ENCODE measurements at places on chromosomes 7 and 10. TPM values are rescaled to one million over a fixed set of nuclear protein-coding genes. Genes with fewer than 3 reads are reported as not detected.
A peak's percentile ranks its signal among the peaks of the same experiment; 100 is the strongest.

DNA sequence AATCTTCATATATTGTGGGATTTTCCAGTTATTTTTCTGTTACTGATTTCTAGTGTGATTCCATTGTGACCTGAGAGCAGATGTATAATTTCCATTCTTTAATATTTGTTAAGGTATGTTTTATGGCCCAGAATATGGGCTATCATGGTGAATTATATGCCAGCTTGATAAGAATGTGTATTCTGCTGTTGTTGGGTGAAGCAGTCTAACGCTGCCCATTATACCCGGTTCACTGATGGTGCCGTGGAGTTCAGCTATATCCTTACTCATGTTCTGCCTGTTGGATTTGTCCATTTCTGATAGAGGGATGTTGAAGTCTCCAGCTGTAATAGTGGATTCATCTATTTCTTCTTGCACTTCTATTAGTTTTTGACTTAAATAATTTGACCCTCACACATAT, 41.7 kb downstream of the DYNC2I1 start:
- no peak for DNase-seq

- peak; percentile 67 for DNase-seq
Observed at GRCh38 chr10:131109726-131110125, 201.8 kb downstream of the TCERG1L start.

Gene RSPH10B
- 1.6 TPM for total RNA-seq

Gene TCTN3
- 16.5 TPM for total RNA-seq

DNA sequence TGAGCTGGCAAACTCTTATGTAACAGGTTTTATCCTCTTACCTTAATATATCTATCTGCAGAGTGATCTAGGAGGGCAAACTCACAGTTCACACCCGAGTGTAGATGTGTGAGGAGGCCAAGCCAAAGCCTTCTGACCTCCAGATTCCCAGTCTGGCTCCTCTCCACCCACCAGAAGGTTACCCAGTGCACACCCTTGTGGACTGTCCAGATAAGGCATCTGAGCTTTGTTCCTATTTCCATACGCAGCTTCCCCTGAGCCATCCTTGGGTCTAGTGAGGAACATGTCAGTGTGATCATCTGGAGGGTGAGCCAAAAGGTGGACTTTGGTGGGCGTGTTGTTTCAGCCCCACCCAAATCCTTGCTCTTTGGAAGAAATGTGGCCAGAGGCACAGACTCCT, 203.0 kb upstream of the MEOX2 start:
- no peak for DNase-seq

- DNase-seq: no peak
Observed at GRCh38 chr10:72712136-72712535, 20.2 kb downstream of the MCU start.

GRCh38 chr10:10293481-10293951, 724.2 kb upstream of the CELF2 start:
- DNase-seq: no peak

- no peak for DNase-seq
Observed at GRCh38 chr7:113197274-113197673, 78.9 kb upstream of the SMIM30 start.

DNA sequence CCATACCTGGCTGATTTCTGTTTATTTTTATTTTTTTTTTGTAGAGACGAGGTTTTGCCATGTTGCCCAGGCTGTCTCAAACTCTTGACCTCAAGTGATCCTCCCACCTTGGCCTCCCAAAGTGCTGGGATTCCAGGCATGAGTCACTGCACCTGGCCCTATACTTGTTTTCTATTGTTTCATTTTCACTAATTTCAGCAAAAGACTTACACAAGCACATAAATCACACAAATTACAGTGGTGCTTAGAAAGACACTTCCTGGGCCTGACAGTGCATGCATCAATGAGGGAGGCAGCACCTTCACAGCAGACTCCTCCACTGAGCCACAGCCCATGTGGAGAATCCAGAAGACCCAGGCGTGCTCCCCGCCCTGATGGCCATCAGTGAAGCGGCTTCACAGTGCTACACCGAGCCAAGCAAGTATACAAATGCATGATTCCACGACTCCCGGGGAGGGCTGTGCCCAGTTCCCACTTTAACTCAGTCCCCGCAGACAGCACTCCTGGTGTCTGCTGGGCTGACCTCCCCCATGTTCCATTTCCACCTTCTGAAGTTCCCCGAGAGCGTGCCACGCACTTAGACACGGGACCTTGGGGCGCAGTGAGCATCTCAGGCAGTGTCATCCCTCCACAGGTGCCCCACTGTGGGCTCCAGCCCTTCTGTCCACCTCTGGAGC, 20.6 kb downstream of the PITRM1 start:
- DNase-seq: no peak

- no peak for DNase-seq
Observed at GRCh38 chr7:158362912-158363905, 224.4 kb downstream of the PTPRN2 start.

- DNase-seq: no peak
Observed at GRCh38 chr10:22342421-22342820, 2.9 kb upstream of the SPAG6 start.

GRCh38 chr10:114009281-114009996, 34.2 kb upstream of the ADRB1 start:
- DNase-seq: no peak

DNA sequence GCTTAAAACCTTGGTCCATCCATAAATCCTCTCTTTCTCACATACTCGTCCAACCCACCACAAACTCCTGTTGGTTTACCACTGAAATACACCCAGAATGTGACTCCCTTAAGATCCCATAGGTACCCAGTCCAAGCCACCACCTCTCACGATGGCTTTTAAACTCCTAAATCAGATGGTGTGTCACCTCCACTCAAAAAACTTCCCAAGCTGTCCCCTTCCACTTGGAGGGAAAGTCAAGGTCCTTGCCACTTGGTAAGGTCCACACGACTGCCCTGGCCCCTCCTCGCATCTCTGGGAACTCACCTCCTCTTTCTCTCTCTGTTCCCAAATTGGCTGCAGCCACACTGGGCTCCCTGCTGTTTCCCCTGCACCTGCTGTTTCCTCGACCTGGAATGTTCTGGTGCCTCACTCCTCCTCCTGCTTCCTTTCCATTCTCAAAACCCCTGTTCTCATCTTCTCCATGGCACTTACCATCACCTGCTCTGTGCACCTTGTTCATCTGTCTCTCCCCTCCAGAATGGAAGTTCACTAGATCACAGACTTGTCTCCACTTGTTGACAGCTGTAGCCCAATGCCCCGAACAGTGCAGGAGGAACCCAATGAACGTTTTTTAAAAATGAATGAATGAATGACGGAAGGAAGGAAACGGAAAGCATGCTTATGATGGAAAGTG, 23.0 kb downstream of the ZFAND2A start:
- no peak for DNase-seq

Gene MYL7
- not detected for total RNA-seq

GRCh38 chr10:34677591-34677990, 137.5 kb downstream of the PARD3 start:
- DNase-seq: no peak

DNA sequence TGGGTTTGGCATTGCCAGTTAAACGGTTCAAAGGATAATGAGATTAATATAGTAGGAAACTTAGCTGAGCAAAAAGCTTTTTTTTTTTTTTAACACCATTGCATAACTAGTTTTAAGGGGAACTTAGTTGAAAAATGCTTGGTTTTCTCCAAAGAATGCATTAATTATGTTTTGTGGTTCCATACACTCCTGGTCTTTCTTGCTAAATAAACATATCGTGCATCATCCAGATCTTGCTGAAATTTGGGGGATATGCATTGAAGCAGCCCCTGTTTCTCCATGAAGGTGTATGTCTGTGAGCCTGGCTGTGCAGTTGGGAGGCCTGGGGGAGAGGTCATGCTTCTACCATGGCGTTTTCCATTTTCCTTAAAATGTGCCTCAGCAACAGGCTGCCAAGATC, 558.2 kb upstream of the GALNT17 start:
- no peak for DNase-seq

GRCh38 chr7:158585721-158586498, 1.7 kb downstream of the PTPRN2 start:
- DNase-seq: no peak

Gene TAS2R39
- not detected for total RNA-seq

GRCh38 chr10:131270461-131271190, 40.9 kb downstream of the TCERG1L start:
- no peak for DNase-seq

GRCh38 chr7:117076426-117076943, 123.2 kb downstream of the ST7 start:
- DNase-seq: no peak

DNA sequence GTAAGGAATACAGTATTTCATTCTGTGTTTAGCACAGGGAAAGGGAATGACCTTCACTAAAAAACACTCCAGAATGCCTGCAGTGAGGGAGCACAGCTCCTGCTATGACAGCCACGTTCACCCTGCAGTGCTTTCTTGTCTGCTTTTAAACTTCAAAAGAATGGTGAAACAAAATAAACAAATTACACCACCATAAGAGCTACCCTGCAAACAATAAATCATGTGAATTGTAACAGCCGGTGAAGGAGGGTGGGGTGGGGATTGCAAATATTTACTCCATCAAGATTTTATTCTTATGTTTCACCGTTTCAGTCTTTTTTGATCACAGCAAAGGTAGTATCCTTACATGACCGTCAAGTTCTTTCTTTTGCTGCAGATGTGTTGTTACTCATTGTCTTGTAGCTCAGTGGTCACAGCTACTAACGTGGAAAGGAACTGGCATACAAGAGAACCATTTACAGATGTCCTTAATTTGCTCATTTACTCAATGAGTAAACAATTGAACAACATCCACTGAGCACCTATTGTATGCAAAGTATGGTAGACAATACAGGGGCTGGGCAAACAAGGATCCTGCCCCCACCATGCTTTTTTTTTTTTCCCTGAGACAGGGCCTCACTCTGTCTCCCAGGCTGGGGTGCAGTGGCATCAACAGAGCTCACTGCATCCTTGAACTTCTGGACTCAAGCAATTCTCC, 4.1 kb upstream of the CHN2 start:
- DNase-seq: no peak

GRCh38 chr10:22834471-22834870, 93.4 kb upstream of the ARMC3 start:
- DNase-seq: no peak

DNA sequence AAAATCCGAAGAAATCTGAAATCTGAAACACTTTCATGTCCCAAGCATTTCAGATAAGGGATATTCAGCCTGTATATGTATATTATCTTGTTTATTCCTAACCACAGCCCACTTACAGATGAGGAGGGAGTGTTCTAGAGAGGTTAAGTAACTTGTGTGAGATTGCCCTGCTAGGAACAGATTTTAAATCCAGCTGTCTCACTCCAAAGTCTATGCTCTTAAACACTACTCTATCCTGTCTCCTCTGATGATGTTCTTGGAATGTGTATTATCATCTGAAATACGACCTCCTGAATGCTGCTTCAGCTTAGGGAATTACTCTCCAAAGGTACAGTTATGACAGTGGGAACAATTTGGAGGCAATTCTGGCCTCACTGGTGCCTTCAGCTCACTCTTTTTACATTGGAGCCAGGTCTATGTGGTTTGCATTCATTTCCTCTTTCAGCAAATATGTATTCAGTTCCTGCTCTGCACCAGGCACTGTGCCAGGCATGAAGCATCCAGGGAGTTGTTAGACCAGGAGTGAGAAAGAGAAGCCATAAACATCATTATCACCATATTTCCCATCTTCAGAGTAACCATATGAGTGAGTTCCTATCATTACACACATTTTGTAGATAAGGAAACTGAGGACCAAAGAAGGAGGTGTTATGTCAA, 70.2 kb downstream of the NOC3L start:
- DNase-seq: no peak

GRCh38 chr7:14999331-14999730, 96.8 kb upstream of the DGKB start:
- no peak for DNase-seq

DNA sequence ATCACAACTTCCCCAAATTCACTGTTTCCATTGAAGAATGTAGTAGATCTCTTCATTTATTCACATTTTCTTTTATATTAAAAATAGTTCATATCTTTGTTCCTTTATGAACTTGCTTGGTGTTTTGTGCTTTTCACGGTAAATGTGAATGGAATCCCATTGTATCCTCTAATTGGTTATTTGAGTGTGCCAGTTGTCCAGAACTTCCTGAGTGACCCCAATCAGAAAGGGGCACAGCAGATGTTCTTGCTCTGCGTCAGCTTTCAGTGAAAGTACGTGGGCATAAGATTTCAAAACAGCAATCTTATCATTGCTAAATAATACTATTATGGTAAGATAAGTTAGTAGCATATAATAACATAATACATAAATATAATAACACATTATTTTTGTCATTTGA, 47.0 kb downstream of the PTPRZ1 start:
- DNase-seq: no peak

Gene HACD1
- 18.7 TPM for total RNA-seq

- no peak for DNase-seq
Observed at GRCh38 chr10:12408472-12408871, 59.1 kb downstream of the CAMK1D start.

Gene PLXNA4
- total RNA-seq: 103 TPM

- DNase-seq: no peak
Observed at GRCh38 chr7:85685901-85686300, 499.0 kb upstream of the SEMA3D start.

- DNase-seq: no peak
Observed at GRCh38 chr10:7377614-7378248, 33.1 kb downstream of the SFMBT2 start.

DNA sequence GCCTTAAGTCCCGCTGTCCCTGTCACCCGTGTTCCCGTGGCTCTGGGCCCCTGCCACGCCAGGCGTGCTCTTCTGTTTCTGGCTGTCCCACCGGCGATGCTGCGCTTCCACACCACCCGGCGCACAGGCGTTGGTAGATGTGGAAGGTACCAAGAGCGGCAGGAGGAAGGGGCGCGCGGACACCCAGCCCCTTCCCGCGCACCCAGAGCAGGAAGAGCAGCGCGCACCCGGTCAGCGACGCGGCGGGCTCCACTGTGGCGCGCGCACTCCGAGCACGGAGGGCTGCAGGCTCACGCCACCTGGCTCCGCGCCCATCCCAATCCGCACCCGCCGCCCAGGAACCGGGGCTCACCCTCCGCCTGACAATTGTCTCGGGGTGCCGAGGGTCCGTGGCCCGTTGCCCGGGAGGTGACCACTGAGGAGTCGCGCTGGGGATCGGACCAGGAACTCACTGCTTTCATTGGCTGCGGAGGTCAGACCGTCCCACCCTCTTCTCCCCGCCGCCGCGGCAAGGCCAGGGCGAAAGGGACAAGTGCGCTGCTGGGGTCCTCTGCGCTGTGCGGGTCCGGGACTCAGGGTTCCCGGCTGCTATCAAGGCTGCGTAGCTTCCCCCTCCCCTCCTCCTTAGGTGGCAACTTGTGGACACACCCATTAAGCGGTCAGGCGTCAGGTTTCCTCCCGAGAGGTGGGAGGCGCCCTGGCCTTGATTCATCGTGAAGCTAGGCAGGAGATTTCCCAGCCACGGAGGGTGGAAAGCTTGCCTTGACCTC, 121.6 kb upstream of the ZNF92 start:
- DNase-seq: peak; percentile 54

GRCh38 chr7:141738592-141739013, 445 bp downstream of the SSBP1 start:
- DNase-seq: no peak

- no peak for DNase-seq
Observed at GRCh38 chr10:47409171-47409865, 25.2 kb upstream of the ZNF488 start.

- DNase-seq: no peak
Observed at GRCh38 chr7:14905764-14906163, 3.2 kb upstream of the DGKB start.

GRCh38 chr7:135802697-135803096, 54.1 kb upstream of the FAM180A start:
- DNase-seq: no peak

- no peak for DNase-seq
Observed at GRCh38 chr10:24307696-24308485, 99.0 kb downstream of the KIAA1217 start.

- DNase-seq: no peak
Observed at GRCh38 chr7:39137480-39137879, 159.8 kb downstream of the POU6F2 start.

Gene ANKRD2
- total RNA-seq: not detected
